ENCODE measurements at places on chromosomes 6 and 20.

DNA sequence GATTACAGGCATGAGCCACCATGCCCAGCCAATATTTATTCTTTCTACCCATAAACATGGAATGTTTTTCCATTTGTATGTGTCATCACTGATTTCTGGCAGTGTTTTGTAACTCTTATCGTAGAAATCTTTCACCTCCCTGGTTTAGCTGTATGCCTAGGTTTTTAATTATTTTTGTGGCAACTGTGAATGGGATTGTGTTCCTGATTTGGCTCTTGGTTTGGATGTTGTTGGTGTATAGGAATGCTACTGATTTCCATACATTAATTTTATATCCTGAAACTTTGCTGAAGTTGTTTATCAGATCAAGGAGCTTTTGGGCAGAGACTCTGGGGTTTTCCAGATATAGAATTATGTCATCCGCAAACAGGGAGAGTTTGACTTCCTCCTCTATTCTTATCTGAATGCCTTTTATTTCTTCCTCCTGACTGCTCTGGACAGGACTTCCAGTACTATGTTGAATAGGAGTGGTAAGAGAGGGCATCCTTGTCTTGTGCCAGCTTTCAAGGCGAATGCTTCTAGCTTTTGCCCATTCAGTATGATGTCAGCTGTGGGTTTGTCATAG, 198.6 kb downstream of the ZDHHC14 start:
- DNase-seq = no peak

GRCh38 chr6:150448221-150448620, 79.4 kb downstream of the IYD start:
- DNase-seq = no peak

GRCh38 chr6:90412538-90413369, 116.1 kb upstream of the BACH2 start:
- DNase-seq = no peak

GRCh38 chr20:1964061-1964460, 29.8 kb downstream of the PDYN start:
- no peak for DNase-seq

DNA sequence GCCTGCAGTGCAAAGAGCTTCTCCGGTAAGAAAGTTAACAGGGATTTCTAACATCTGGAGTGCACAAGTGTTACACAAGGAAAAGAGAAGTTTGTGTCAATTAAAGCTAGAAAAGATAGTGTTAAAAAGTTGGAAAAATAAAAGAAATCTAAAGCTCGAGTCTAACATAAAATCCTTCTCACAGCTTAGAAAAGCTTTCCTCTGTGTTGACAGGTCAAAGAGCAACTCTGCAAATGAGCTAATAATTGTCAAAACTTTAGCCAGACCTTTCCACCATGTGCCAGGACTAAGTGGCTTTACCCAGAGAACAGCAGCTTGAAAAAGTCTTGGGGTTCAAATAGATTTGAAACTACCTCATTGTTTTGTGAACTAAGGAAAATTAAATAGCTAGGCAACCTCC, 14.8 kb downstream of the PTPRK start:
- DNase-seq = no peak

All from stimulated activated CD8-positive, alpha-beta memory T cell treated with anti-CD3 and anti-CD28 coated beads, Interleukin-15, amount 100 ng/mL, for 1 hour (primary cell).